ENCODE measurements at places on chromosomes 16 and 17.

- no peak for DNase-seq
These were observed 150.6 kb downstream of the MAF start for GRCh38 chr16:79449900-79450299.

DNA sequence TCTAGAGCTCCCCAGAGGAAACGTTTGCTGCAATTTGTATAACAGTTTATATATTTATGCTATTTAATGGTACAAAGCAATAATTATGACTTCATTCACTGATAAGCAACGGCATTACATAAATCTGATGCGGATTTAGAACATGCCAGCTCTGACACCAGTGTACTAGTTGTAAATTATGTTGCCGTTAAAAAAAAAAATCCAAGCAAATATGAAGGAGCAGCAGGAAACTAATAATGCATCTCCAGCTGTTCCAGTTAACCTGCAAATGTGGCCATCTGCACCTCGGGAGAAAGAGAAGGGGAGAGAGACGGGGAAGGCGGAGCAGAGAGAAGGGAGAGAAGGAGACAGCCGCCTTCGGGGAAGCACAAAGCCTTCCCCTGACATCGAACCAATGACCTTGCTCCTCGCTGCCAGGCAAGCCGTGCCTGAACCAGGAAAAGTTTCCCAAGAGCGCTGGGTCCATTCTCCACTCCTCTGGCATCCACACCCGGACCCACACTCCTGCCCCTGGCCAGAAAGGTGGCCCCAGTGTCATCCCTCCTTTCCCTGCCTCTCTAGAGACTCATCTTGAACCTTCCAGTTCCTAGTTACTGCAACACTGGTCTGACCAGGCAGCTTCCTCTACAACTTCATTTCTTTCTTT is 174.8 kb downstream of the C16orf78 start:
- DNase-seq, result no peak

DNA sequence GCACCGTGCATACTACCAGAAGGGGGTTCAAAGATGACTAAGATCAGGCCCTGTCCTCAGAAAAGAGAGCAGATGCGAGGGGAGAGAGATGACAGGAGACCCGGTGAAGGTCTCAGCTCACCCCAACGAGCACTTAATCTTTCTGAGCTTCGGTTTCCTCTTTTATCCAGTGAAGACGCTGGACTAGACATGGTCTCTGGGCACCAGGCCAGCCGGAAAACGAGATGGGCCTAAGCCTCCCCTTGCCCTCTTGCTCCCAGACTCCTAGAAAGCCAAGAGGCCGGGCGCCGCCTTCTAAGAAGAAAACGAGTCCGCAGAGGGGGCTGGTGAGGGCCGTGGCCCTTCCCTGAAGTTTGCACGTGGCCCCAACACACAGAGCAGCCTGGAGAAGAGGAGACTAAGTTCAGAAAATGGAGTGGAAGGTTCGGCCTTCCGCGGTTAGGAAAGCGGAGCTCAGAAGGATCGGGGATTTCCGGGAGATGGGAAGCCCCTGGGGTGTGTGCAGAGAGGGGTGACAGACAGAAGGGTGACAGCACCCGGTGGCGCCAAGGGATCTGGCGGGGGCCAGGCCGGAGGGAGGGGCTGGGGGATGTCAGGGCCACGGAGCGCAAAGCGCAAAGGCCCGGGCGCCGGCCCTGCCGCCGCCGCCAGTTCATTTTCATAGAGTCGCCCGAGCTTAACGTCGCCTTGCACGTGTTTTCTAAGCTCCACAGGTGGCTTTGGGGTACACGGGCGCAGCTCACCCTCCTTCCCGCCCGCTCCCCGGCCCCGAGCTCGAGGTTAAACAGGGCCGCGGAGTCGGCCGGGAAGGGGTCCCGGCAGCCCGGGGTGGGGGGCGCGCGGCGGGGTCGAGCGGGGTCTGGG is 42.1 kb upstream of the BHLHA9 start:
- DNase-seq, result peak; percentile 39

- peak; percentile 28 for DNase-seq
These were observed 395 bp downstream of the STXBP4 start for GRCh38 chr17:54968988-54969332.

DNA sequence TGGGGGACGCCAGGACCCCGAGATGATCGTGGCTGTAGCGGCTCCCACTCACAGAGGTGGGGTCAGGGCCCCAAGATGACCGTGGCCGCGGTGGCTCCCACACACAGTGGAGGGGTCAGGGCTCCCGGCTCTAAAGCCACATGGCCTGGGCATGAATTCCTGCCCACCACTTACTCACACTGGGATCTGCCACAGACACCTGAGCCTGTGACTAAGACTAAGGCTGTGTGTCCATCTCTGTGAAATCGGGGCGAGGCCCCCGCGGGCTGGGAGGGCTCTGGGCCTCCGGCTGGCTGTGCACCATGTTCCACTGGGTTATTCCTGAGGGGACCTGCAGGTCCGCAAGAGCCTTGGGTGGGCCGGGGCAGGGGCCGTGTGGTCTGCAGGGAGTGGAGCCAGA is 18.5 kb downstream of the ZFPM1 start:
- DNase-seq, result no peak

DNA sequence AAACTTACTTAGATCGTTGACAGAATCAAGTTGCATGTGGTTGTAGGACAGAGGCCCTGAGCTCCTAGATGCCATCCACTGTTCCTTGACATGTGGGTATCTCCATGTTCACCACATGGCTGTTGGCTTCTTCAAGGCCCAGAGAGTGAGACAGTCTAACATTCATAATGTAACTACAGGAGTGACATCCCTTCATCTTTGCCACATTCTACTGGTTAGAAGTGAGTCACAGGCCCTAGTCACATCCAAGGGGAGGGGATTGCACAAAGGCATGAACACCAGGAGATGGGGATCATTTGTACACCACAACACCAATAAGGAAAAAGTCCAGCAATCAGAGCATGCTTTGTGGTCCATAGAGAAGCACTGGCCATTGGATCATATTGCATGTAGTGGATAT is 56.6 kb downstream of the WSCD1 start:
- no peak for DNase-seq

GRCh38 chr16:72554935-72555334 is 383.0 kb upstream of the PMFBP1 start:
- no peak for DNase-seq

GRCh38 chr17:19402171-19402570 is 8.9 kb upstream of the RNF112 start:
- DNase-seq, result no peak

- no peak for DNase-seq
These were observed 12.2 kb downstream of the AIPL1 start for GRCh38 chr17:6422654-6423241.

GRCh38 chr16:87457061-87457611 is 35.7 kb downstream of the ZCCHC14 start:
- DNase-seq, result no peak

- DNase-seq, result no peak
These were observed 67.9 kb downstream of the PMP22 start for GRCh38 chr17:15197229-15197628.

DNA sequence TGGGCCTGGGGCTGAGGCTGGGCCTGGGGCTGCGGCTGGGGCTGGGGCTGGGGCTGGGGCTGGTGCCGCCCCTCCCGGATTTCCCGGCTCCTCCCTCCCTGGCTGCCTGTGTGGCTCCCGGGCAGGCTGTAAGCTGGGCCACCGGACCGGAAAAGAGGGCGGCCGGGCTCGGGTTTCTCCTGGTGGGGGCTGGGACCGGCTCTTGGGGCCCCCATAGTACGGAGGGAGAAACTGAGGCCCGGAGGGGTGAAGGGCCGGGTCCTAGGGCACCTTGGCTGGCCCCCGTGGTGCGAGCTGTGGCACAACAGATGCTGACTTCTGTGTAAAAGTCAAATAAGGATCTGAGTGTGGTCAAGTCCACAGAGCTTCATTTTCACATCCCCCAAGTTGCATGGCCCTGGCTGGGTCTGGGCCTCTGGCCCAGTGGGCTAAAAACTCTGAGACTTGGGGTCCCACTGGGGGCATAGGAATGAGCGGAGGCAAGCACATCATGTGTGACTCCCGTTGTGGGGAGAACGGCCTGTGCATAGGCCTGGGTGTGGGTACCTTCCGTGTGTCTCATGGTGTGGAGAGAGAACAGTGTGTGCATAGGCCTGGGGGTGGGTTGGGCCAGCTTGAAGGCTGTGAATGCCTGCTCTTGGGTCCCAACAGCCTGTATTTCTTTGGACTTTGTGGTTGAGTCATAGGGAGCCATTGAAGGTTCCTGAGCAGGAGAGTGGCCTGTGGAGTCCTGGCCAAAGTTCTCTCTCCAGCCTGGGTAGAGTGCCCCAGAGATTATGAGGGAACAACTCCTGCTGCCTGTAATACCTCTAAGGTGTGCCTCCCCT is 123.9 kb upstream of the CIBAR2 start:
- DNase-seq, result no peak

GRCh38 chr17:33954597-33954996 is 300.5 kb upstream of the CCL2 start:
- no peak for DNase-seq

- DNase-seq, result no peak
These were observed 13.9 kb downstream of the GPR142 start for GRCh38 chr17:74380959-74381808.

DNA sequence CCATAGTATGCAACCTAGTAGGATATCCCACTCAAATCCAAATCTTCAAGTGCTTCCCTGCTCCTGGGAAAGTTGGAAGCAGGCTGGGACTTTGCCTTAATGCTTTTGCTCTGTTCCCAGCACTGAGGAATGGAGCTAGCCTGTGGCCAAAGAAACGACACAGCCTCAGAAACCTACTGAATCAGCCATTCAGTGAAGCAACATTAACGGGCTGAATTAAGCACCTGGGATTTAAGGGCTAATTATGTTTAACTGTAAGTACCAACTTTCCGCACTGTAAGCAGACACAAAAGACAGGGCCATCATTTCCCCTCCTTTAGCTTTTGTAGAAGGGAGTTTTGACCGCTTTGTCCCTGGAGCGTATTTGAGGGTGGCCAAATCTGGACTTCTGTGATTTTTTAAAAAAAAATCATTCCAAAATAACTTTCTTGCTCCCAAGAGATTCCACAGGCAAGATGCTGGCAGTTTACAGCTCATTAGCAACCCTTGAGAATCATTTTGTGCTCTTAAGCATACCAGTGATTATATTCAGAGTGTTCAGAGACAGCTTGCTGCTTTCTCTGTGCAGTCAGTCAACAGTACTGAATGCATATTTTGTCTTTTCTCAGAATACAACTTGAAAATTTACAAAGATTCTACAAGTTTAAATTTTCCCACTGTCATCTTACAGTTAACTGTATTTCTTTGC is 17.6 kb upstream of the NOL11 start:
- no peak for DNase-seq

GRCh38 chr17:16662936-16663335 is 9.3 kb upstream of the ZNF624 start:
- no peak for DNase-seq

GRCh38 chr16:70481929-70482536 is 27.6 kb downstream of the FCSK start:
- DNase-seq, result no peak

DNA sequence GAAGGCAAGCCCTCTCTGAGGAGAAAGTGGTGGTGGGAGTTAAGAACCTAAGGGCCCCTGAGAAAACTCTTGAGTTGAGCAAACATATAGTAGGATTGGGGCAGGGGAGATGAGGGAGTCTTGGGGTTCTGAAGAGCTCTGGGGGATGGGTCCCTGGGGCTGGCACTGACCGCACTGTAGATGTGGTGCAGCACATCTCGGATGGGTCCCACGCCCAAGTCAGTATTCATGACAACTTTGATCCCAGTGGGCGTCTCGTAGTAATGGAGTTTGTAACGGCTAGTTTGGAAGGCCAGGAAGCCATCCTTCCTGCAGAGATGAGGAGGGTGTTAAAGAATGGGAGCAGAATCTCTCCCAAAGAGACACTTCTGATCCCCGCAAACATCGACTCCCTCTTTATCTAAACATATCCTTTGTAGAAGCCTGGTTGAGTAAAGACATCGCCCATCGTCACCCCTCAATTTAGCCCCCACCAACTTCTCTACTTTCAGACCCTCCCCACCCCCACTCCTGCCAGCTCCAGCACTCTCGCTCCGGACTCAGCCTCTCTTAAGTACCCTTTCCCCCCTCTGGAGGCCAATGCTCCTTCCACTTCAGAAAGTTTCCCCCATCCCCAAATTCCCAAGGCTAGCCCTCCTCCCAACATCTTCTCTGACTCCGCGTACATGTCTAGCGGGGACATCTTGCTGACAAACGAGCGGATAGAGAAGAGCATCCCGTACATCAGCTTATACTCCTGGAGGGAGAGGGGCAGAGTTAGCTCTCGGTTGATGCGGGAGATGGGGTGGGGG is 710 bp downstream of the TRAPPC1 start:
- no peak for DNase-seq

DNA sequence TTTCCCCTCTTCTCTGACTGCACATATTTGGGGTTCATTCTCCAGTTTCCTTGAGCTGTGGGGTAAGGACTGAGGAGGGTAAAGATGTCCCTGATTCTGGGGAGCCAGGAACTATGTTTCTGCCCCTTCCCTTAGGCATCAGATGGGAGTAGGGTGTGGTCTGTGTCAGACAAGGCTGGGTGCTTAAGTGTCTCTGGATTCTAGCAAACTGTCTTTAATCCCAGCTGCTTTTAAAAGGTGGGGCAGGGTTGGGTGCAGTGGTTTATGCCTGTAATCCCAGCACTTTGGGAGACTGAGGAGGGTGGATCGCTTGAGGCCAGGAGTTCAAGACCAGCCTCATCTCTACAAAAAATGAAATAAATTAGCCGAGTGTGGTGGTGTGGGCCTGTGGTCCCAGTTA is 13.0 kb downstream of the LASP1 start:
- DNase-seq, result no peak

DNA sequence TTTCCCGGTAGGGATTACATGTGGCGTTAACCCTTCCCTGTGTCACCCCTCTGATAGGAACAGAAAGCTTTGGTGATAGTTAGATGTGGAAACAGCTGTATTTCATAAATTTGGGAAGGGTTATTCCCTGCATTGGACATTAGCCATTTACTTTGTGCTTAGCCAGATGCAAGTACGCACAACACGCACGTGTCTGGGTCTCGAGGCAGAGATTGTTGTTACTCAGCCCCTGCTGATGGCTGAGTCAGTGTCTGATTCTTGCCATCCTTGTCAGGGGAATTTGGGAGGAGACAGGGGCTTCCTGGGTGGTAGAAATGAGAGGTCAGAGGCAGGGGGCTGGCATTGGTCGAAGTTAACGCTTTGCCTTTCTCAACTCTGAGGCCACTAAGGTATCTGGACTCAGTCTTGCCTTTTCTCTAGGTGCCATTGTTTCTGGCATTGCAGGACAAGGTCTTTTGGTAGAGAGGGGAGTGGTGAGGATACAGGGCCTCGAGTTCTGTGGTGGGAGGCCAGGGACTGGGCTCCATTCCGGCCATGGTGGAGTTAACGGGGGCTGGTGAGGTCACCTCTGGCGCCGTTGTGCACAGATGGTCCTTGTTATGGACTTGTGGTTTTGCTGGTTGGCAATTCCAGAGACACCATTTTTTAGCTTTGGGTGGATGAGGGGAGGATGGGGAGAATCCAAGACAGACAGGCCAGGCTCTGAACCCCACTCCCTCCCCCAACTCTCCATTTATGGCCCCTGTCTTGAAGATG is 8.2 kb downstream of the MMP2 start:
- no peak for DNase-seq

- DNase-seq, result no peak
These were observed 26.1 kb upstream of the VAT1L start for GRCh38 chr16:77762262-77762661.

- DNase-seq, result no peak
These were observed 110.5 kb downstream of the PMP22 start for GRCh38 chr17:15154618-15155017.

Measured in pancreas (tissue), 10 donors.